ENCODE measurements at places on chromosomes 4 and X.

DNA sequence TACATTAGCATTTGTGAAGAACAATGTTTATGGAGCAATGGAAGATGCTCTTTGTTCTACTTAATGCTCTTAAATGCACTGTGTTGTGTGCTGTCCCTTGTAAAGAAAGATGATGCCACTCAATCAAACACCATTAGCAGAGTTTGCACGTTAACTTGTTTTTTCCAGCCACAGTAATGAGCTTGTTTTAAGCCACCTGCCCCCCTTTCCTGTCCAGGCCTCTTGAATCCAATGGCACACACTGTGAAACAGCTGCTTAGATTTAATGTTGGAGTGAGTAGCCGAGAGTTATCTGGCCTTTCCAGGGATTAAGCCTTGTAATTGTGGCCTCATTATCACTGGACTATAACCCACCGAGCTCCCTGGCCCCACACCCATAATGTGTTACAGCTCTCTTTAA lies 86.0 kb downstream of the PAK3 start:
- no peak for DNase-seq

- DNase-seq, result no peak
These were observed 45.8 kb downstream of the TEX13B start for GRCh38 chrX:107936434-107936730.

DNA sequence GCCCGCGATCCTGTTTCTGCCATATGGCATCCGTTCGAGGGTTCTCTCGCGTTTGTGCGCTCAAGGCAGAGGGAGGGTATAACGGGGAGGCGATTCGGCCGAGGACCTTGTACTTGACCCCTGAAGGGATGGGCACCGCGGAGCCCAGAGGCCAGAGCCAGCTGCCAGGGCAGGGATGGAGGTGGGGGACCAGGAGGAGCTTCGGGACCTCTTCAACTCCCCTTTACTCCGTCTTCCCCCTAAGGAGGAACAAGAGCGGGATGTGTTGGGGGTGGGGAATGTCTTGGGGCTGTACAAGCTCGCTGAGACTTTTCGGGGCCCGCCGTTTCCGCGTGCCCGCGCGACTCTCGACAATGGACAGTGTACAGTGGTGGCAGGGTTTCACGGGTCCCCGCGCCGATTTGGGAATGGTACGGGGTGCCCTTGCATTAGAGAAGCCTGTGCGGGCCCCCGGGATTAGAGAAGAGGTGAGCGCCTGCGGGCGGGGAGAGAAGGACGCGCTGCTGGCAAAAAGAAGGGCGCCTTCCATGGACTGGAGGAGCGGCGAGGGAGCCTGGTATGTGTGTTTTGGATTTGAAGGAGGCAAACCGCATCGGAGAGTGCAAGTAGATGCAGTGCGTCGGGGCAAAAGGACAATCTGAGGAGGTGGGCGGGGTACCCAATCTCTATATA lies 760 bp downstream of the UGT8 start:
- DNase-seq, result no peak

DNA sequence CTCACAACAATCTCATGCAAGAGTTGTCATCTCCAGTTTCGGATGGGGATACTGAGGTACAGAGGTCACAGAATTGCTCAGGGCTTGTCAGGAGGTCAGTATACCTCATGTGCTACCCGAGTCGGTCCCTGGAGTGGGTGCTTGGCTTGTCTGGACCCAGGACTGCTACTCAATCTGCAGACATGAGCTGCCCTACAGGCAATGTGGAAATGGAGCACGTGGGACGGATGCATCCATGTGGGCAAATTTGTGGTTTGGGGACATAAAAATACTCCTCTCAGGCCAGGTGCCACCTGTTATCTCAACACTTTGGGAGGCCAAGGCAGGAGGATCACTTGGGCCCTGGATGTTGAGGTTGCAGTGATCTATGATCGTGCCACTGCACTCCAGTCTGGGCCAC lies 15.8 kb downstream of the USP11 start:
- no peak for DNase-seq

GRCh38 chr4:145879598-145879997 lies 59.0 kb downstream of the ZNF827 start:
- no peak for DNase-seq

GRCh38 chrX:12979616-12980015 lies 4.7 kb downstream of the TMSB4X start:
- DNase-seq, result no peak

DNA sequence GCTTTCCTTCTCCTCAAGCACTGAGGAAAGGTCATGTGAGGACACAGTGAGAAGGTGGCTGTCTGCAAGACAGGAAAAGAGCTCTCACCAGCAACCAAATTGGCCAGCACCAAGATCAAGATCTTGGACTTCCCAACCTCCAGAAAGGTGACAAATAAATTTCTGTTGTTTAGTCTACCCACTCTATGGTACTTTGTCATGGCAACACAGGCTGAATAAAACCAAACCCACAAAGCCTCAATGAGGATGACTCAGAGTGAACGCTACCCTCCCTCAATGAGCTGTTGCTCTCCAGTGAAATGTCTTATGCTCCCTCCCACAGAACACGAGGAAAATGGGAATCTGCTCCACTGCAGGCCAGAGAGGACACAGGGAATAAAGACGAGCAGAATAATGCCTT lies 244.1 kb downstream of the RAB28 start:
- no peak for DNase-seq

- DNase-seq, result no peak
These were observed 96.7 kb downstream of the SYNPO2 start for GRCh38 chr4:118985170-118986000.

GRCh38 chrX:25023908-25024307 lies 8.1 kb upstream of the ARX start:
- DNase-seq, result no peak

DNA sequence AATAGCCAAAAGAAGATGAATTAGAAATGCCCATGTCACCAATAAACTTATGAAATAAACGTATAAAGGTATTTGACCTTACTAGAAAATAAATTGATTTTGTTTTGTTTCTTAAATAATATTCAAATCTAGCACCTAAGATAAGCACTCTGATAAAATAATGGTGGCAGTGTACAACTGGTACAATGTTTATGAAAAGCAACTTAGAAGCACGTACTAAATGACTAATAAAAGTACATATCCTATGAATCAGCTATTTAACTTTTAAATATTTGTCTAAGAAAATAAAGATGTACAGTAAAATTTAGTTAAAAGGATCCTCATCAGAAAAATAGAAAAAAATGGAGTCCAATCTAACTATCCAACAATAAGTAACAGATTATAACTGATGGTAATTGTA lies 6.7 kb downstream of the MANBA start:
- no peak for DNase-seq

- no peak for DNase-seq
These were observed 39.8 kb downstream of the RAB33A start for GRCh38 chrX:130211415-130212186.

- no peak for DNase-seq
These were observed 216.4 kb upstream of the TET2 start for GRCh38 chr4:104930298-104930697.

DNA sequence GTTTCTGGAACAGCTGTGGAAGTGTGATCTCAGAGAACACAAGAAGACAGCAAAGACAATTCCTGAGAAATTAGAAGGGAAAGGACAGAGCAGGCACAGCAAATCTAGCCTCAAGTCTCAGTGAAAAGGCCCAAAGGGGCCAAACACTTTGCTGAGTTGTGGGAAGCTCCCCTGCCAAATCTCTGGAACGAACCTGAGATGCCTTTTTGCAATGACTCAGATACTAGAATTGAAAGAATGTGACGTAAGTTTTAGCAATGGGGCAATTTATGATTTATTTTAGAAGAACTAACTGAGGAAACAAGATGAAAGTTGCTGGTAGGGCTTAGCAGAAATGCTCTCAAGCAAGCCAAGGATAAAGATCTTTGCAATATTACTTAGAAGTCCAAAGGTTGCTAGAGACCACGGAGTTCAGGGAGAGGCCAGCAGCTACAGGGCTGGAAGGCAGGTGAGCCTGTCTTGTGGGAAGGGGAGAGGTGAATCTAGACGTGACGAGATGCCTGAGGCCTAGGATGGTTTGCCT lies 92.8 kb downstream of the AMELX start:
- DNase-seq, result no peak

GRCh38 chr4:7034262-7035081 lies 8.7 kb upstream of the TADA2B start:
- no peak for DNase-seq

DNA sequence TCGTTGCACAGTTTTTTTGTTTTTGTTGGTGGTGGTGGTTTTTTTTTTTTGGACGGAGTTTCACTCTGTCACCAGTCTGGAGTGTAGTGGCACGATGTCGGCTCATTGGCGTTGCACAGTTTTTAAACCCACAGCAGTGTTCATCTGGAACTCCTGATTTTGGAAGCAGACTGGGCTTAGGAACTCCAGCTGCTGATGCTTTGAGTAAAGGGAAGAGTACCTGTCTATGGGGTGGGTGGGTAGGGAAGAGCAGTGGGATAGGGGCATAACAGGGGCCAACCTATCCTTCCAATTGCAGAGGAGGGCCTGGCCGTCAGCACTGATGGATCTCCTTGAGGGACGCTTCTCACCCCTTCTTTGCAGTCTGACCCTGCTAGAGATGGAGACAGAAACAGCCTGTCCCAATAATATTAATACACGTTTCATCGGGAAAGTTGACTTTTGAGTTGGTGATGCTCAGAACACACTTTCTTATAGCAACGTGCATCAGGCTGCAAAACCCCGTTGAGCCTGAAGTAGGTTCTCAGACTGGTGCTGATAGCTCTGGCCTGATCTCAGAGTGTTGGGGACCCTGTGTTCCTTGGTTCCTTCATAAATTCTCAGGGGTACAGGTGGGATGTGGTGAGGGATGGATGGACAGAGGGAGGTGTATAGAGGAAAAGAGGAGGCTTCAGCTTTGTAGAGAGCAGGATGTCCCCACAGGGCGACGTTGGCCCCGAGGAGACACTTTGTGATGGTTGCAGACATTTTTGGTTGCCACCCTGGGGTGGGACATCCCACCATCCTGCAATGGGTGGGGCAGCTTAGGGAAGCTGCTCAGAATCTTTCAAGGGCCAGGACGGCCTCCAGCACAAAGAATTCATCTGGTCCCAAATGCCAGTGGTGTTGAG lies 2.3 kb downstream of the CD99 start:
- DNase-seq, result no peak

DNA sequence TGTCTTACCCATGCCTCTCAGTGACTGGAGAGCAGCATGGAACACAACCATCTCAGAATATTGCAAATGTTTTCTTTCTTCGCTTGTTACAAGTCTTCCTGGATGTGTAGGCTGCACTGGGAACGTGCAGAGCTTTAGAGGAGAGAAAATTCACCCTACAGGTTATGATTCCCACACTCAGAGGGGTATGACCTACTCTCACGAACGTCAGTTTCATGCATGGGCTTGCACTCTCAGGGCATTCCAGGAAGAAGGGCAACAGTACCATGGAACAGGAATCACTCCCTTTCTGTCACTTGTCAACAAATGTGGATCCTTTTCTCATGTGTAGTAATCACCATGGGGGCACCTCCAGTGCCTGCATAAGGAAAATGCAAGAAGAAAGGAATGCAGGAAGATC lies 75.8 kb downstream of the NBDY start:
- DNase-seq, result no peak
